ENCODE measurements at places on chromosomes 4 and X.

DNA sequence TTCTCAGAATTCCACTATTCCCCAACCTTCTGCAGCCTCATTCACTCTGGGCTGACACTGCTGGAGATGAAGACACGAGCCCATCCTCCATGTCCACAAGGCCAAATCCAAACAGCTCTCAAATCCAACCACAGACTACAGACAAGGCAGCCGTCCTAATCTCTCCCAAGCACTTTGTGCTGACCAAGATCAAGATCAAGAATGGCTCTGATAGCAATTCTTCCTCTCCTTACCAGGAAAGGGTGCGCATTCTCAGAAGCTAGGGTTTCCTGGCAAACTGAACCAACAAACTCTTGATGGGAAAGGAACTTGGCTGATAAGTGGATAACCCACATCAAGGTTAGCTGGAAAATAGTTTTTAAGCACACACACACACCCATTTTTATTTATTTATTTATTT is 26.5 kb downstream of the RELL1 start:
- no peak for DNase-seq

- no peak for DNase-seq
These were observed 14.3 kb downstream of the GPRIN3 start for GRCh38 chr4:89293299-89293698.

DNA sequence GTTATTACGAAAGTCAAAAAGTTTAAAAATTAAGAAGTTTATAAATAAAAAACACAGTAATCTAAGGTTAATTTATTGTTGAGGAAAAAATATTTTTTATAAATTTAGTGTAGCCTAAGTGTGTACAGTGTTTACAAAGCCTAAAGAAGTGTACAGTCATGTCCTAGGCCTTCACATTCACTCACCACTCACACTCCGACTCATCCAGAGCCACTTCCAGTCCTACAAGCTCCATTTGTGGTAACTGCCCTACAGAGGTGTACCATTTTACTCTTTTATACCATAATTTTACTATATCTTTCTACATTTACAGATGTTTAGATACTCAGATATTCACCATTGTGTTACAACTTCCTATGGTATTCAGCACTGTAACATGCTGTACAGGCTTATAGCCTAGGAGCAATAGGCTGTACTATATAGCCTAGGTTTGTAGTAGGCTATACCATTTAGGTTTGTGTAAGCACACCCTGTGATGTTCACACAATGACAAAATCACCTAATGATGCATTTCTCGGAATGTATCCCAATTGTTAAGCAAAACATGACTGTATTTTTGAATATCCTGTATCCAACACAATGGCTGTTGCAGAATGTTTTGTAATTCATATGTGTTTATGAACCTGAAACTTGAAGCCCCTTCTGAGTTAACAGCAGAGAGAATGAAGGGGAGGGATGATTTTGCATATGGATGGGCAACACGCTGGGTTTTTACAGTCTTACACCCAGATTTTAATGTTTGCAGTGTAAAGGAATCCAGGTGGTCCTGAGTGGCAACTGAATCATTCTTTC is 3.1 kb downstream of the PPBP start:
- DNase-seq = no peak

GRCh38 chr4:98481167-98481566 is 177.2 kb downstream of the TSPAN5 start:
- no peak for DNase-seq

- no peak for DNase-seq
These were observed 29.7 kb downstream of the MANBA start for GRCh38 chr4:102730968-102731533.

- peak; percentile 47 for DNase-seq
These were observed 41.5 kb downstream of the DCTD start for GRCh38 chr4:182875453-182876405.

Data from activated effector memory CD4-positive, alpha-beta T cell treated with anti-CD3 and anti-CD28 coated beads, Interleukin-2, amount 50 U/mL, for 16 hours (primary cell).